ENCODE measurements at places on chromosomes 2 and 18.

DNA sequence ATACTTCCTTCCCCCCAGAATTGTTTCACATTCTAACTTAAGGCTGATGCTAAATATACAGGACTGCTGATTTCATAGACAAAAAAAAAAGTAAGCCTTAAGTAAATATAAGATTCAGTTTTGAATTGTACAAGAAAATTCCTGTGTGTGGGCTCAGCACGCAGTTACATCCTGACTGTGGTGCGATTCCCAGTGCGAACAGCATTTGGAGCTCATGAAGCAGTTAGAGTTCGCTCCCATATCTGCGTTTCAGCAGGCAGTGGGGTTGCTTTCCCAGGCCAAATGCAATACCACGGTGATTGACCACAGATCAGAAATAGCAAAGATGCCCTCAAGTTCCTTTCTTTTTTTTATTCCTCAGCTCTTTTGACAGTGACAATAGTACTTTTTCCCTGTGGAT is 75.6 kb downstream of the SATB2 start:
- DNase-seq, result no peak

DNA sequence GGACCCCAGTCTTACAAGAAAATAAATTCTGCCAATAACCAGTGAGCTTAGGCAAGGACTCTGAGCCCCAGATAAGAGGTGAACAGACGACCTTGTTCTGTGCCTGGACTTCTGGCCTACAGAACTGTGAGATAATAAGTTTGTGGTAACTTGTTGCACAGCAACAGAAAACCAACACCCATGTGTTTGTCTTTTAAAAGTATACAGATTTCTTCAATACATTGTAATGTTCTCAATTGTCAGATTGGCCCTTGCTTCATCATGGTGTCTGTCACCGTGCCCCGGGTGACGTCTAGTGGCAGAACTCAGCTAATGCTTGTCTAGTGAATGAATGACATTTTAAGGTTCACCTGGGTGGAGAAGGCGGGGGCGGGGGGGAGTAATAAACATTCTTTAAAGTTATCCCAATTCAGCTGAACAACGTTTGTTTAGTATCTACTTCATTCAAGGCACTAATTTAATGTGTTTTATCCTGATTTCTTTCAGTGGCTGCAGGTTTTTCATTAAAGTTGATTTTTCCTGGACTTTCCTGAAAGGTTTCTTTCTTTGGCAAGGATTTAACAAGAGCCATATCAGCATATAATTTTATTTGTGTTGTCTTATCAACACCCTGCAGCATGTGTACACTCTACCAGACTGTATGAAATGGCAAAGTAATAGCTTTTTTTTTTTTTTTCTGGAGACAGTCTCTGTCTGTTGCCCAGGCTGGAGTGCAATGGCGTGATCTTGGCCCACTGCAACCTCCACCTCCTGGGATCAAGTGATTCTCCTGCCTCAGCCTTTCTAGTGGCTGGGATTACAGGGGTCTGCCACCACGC is 123.8 kb upstream of the DLX2 start:
- DNase-seq, result peak; percentile 72

- no peak for DNase-seq
These were observed 67.8 kb upstream of the DSC1 start for GRCh38 chr18:31230495-31230894.

DNA sequence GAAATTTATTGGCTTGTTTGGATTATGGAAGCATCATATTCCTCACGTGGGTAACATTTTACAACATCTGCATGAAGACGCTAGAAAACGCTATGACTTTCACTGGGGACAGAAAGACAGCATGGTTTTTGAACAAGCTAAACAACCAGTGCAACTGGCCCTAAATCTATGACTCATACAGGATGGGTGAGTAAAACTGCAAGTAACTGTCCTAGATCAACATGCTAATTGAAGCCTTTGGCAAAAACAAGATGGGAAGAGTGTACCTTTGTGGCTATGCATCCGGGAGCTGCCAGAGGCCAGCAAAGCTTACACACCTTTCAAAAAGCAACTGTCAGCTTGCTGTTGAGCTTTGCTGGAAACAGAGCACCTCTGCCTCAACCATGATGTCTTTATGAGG is 1096.0 kb upstream of the DDX18 start:
- DNase-seq, result no peak

DNA sequence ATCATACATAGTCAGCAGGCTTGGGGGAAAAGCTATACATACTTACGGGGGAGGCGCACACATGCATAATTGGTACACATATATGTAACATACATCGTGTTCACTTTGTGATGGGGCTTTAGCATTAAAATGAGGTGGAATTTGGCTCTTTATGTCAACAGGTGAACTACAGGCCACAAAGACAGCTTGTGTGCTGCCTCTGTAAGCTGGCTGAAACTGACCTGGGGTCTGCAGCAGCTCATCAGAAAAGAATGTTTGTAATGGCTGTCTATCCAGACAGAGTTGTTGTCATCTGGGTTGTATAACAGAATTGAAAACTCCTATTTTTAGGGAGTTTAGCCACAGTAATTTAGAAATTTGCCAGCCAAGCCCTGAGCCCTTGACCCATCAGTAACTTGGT is 4.7 kb upstream of the KCNG3 start:
- DNase-seq, result no peak

- no peak for DNase-seq
These were observed 204.1 kb downstream of the CTIF start for GRCh38 chr18:48742706-48743475.

GRCh38 chr2:236015171-236015570 is 153.0 kb downstream of the GBX2 start:
- no peak for DNase-seq

- no peak for DNase-seq
These were observed 1108.1 kb upstream of the CHAC2 start for GRCh38 chr2:52659546-52659945.

DNA sequence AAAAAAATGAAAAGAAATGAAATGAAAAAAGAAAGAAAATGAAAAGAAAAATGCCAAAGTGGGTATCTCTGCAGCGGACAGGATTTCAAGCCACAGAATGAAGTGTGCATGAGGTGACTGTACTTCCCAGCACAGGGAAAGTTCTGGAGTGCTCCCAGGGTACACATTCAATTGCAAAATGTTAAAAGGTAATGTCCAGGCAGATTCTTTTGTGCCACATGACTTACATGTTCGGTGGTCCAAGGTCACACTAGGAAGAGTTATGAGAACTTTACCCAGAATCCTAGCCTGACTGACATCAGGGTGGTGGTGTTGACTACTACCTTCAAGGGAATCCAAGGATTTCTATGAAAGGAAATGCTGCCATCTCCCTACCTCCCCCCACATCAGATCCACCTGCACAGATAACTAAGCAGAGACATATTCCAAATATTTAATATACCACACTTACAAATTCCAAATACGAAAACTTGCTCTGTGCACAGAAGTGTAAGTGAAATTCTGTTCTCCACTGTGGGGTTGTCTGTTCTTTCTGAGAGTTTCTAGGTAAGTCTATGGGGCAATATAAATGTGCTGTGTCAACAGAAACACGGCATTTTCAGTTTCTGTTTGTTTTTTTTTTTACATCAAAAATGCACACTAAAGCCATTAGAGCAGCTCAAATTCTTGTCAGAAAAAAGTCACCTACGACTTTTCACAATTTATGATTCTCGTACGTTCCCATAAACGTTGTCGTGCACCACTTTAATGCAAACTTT is 56.6 kb downstream of the CABYR start:
- no peak for DNase-seq

DNA sequence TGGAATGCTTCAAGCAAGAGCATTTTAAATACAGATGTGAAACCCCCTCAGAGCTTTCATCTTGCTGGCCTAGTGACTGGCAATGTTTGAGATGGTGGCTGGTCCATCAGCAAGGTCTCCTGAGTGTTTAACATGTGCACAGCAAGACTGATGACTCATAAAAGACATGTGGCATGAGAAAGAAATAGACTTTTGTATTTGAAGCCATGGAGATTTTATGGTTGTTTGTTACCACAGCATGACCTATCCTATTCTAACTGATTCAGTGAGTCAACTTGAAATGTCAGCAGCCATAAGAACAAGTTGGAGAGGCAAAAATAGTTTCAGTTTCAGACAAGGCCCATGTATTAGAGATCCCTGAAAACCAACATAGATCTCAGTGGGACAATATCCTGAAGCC is 154.7 kb upstream of the LYPD1 start:
- no peak for DNase-seq

- DNase-seq, result no peak
These were observed 9.3 kb downstream of the MEX3C start for GRCh38 chr18:51188024-51188701.

DNA sequence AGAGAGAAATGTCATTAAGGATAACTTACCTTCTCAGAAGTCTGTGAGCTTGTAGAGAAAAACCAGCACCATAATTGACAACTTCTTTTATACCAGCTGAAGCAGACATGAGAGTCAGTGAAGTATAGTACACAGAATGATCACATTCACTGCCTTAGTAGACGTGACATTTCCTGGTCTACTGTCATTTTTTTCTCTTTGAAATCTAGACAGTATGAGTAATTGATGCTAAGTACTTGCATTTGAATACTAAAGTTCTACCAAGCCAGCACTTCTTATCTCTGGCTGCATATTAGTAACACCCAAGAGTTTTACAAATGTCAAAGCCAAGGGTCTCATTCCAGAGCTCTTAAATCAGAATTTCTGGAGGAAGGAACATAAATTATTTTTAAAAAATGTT is 25.4 kb upstream of the ACADL start:
- DNase-seq, result no peak

- DNase-seq, result no peak
These were observed 60.0 kb upstream of the ASAP2 start for GRCh38 chr2:9146646-9147045.

DNA sequence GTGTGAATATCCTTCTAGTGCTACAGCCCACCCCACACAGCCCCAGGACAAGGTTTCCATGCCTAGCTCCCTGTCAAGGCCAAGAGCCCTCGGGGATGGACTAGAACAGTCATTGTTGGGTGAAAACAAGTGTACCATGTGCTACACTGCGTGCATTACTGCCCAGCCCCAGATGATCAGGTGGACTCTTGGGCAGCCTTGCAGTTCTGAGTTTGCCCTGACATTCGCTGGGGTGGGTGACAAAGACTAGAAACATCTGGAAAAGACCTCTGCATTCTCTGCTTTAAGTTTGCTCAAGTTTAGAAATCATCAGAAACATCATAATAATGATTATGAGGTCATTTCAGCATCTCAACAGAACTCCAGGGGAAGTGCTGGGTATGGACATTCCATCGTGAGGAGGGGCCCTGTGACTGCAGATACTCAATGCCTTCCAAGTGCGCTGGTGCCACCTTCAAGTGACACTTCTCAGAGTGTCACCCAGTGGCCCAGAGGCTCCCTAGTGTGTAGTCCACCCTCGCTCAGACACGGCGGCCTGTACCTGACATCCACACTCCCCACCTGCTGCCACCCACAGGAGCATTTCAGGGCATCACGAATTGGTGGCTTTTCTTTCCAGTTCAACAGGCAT is 5.3 kb upstream of the PXDN start:
- no peak for DNase-seq

DNA sequence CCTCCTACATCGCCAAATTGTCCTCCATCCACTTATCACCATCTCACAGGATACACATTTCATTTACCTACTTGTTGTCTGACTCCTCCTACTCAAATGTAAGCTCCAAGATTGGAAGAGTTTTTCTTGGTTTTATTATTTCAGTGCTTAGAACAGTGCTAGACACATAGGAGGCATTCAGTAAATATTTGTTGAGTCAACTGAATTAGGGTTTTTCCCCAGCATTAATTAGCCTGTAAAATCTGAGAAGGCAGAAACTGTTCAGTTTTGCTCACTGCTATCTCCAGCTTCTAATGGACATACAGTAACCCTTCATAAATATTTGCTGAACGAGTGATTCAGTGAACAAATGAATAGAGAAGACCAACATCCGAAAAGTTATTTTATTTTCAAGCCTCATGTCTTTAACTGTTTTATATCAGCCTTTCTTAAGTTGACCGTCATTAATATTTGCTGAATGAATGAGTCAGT is 800 bp downstream of the TTC21B start:
- DNase-seq, result no peak

DNA sequence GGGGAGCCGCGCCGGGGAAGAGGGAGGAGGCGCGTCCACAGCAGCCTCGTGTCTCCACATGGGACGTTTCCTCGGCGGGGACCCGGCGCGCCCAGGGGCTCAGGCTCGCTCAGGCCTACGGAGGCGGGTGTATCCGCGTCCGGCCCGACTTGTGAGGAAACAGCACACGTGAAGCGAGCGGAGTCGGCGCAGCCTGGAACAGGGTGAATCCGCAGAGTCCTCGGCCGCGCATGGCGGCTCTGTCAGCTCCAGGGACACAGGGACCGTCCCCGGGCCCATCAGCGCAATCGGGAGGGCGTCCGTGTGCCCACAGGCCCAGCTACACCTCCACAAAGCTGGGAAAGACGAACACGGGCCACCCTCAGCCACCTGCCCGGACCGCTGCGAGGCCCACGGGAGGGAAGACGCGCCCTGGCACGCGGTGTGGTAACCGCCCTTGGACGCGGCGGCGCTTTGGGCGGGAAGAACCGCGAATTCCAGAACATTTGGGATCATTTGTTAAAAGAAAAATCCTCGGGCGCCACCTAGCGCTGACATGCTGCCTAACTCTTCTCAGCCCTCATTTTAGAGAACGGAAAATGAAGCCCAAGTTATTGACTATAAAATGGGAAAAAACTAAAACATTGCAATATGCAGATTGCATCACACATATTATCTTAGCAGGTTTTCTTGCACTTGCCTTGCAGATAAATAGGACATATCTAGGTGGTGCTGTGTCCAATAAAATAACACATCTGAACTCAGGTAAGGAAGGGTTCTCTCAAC is 40.4 kb downstream of the TMEM18 start:
- peak; percentile 52 for DNase-seq

DNA sequence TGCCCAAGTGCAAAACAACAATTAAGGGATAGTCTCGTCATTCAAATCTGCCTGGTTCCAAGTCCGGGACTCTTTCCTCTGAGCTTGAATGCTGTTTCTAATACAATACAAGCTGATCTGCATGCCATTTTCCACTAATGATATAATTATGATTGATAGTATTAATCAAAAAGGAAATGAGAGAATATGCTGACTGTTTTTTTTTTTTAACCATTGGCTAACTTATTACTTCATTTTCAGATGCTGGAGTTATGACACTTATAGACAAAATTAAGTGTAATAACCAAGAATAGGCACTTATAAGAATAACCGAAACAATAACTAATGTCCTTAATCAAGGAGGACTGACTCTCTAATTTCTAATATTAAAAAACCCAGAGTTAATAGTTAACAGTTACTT is 343.6 kb downstream of the LPIN1 start:
- DNase-seq, result no peak

- DNase-seq, result no peak
These were observed 147.9 kb downstream of the TNS1 start for GRCh38 chr2:217854684-217855420.

- no peak for DNase-seq
These were observed 6.3 kb downstream of the ADRA2B start for GRCh38 chr2:96109931-96110511.

DNA sequence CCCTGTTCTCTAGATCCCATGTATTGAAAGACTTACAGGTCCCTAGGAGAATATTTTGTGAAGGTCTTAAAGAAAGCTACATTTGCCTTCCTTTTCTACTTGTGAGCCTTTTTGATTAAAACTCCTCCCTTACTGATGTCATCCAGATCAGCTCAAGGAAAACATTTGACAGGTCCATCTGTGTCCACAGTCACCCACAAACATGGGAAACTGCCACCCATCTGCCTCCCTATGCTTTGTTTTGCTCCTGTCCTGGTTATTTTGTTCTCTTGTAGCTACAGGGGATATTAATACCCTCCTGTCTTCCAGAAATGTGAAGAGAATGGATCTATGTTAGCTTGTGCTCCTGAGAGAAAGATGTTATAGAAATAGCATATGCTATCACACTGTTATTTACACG is 203.6 kb upstream of the GALNT5 start:
- no peak for DNase-seq
